Activated CD4-positive, alpha-beta memory T cell treated with anti-CD3 and anti-CD28 coated beads for 36 hours (primary cell): ENCODE measurements at places on chromosomes 1 and 21. TPM values are rescaled to one million over a fixed set of nuclear protein-coding genes. Genes with fewer than 3 reads are reported as not detected.

Gene GNAT2
- total RNA-seq = 0.29 TPM

GRCh38 chr1:153217212-153217611 is at the start of gene PRR9:
Gene PRR9 (plus strand): TSS chr1:153217584. CDS start chr1:153218145, 561 bp downstream.
- no peak for DNase-seq

GRCh38 chr1:94917251-94917650 is 9.7 kb downstream of the CNN3 start:
- DNase-seq = no peak

GRCh38 chr21:44764319-44765230 is 37.0 kb downstream of the UBE2G2 start:
- DNase-seq = no peak
